ENCODE measurements at places on chromosomes 1 and 21.

DNA sequence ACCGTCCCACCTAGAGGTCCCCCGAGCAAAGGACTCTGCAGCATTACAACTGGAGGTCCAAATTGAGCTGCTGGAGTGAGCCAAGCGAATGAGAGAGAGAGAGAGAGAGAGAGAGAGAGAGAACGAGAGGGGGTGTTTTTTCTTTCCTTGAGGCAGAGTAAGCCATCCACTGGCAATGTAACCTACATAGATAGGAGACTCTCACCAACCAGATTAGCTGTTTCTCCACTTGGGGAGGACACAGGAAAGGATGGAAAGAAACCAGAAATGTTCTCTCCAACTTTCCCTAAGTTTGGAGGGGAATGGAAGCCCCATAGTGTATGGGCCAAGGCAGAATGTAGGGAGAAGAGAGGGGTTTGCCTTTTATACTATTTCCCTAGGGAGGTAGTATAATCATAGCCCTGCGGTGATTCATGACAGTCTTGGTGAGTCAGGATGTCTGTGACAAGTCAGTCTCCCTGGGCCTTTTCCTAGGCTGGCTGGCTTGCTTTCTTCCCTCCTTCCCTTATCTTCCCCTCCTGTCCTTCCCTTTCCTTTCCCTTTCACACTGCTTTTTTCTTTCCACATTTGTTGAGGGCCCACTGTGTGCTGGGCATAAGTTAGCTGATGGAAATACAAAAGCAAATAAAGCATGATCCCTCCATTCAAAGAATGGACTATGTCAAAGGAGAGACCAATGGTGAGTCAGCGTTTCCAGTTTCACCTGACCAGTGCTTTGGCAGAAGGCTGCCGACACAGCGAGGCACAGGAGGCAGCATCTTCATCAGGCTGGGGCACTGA lies 7.1 kb downstream of the FNDC7 start:
- H3K4me1 ChIP-seq: no peaks in the 10 kb centered on the region
- no peaks in the 10 kb centered on the region for H3K27me3 ChIP-seq
- H3K27ac ChIP-seq: peak overlapping the region; percentile 15
- H3K36me3 ChIP-seq: no peaks in the 10 kb centered on the region
- peak; percentile 57 for DNase-seq

- no peaks in the 10 kb centered on the region for H3K36me3 ChIP-seq
- no peak for DNase-seq
- H3K4me1 ChIP-seq: no peaks in the 10 kb centered on the region
- H3K27ac ChIP-seq: no peak overlapping the region
- H3K27me3 ChIP-seq: no peaks in the 10 kb centered on the region
Measured at GRCh38 chr1:108916788-108917187, 40.0 kb downstream of the GPSM2 start.

DNA sequence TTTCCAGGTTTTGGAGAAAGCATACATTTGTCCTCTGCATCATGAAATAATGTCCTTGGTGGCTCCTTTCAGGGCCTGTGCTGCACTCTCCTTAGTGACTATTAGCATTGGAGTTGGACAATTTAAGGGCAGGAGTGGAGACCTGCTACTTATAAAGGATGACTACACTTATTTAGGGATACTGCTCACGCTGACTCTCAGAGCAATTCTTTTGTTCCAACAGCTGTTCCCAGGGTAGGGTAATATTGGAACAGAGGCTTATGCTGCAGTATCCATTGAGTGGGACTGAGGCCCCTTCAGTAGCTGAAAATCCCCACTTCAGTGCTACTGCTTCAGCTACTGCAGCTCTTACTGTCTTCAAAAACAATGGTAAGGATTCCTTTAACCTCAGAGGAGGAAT lies 84.6 kb downstream of the GPR88 start:
- no peaks in the 10 kb centered on the region for H3K36me3 ChIP-seq
- no peak overlapping the region for H3K4me3 ChIP-seq
- H3K4me1 ChIP-seq: peaks cover 27% of the 10 kb centered on the region
- no peak overlapping the region for H3K27ac ChIP-seq

- H3K27me3 ChIP-seq: no peaks in the 10 kb centered on the region
- no peak overlapping the region for H3K4me3 ChIP-seq
- H3K36me3 ChIP-seq: no peaks in the 10 kb centered on the region
- H3K27ac ChIP-seq: no peak overlapping the region
Measured at GRCh38 chr1:2569060-2569459, 12.9 kb downstream of the TNFRSF14 start.

- no peak for DNase-seq
- no peaks in the 10 kb centered on the region for H3K27me3 ChIP-seq
- no peak overlapping the region for H3K27ac ChIP-seq
Measured at GRCh38 chr1:226722901-226723656, 16.0 kb downstream of the ITPKB start.

GRCh38 chr21:34147792-34148418 lies 74.5 kb downstream of the MRPS6 start:
- H3K4me1 ChIP-seq: no peaks in the 10 kb centered on the region
- H3K27me3 ChIP-seq: no peaks in the 10 kb centered on the region
- H3K4me3 ChIP-seq: no peak overlapping the region
- H3K27ac ChIP-seq: no peak overlapping the region
- no peak for DNase-seq

DNA sequence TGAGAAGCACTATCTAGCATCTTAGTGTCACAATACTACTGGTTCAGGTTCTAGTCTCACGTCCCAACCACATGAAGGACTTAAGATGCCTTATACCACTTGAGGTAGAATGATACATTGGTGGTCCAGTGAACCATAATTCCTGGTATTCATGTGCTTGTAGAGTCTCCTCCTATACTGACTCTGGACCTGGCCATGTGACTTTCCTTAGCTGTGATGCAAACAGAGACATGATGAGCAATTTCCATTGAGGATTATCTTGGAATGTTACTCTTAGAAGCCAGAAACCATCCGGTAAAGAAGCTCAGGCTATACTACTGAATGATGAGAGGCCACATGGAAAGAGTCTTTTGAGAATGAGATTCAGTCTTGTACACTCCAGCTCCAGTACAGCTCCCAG lies 105.7 kb downstream of the NME7 start:
- DNase-seq: no peak
- no peak overlapping the region for H3K27ac ChIP-seq
- H3K27me3 ChIP-seq: no peaks in the 10 kb centered on the region

Measured in adrenal gland (tissue), 19 donors.